ENCODE measurements at places on chromosomes 7 and 10.

- no peaks in the 10 kb centered on the region for H3K4me1 ChIP-seq
- no peak overlapping the region for H3K27ac ChIP-seq
- no peak for DNase-seq
- no peak overlapping the region for H3K4me3 ChIP-seq
- no peaks in the 10 kb centered on the region for H3K27me3 ChIP-seq
These were observed 34.2 kb upstream of the TCERG1L start for GRCh38 chr10:131345691-131346090.

- no peaks in the 10 kb centered on the region for H3K36me3 ChIP-seq
- H3K27me3 ChIP-seq = no peaks in the 10 kb centered on the region
- H3K4me1 ChIP-seq = peaks cover 38% of the 10 kb centered on the region
- DNase-seq = no peak
- H3K27ac ChIP-seq = no peak overlapping the region
These were observed 6.6 kb upstream of the REPIN1 start for GRCh38 chr7:150361807-150362621.

GRCh38 chr10:15521328-15521903 is 150.3 kb upstream of the FAM171A1 start:
- H3K4me3 ChIP-seq = no peak overlapping the region
- H3K36me3 ChIP-seq = no peaks in the 10 kb centered on the region
- DNase-seq = no peak
- H3K27me3 ChIP-seq = no peaks in the 10 kb centered on the region

DNA sequence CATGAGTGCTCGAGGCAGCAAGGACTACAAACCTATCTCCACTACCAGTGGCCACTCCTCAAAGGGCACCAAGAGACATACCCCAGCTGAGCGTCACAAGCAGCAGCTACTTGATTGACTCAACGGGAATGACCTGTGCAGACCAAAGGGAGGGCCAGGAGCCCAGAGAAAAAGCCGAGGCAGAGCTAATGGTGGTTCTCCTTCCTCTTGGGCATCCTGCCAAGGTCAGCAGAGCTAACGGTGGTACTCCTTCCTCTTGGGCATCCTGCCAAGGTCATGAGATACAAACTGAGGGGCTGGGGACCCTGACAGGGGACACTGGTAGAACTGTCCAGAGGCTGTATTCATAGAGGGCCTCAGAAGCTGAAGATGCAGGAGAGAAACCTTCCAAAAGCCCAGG is 60.4 kb downstream of the FAM53B start:
- no peak for DNase-seq
- H3K4me1 ChIP-seq = peaks cover 96% of the 10 kb centered on the region
- no peaks in the 10 kb centered on the region for H3K27me3 ChIP-seq
- H3K4me3 ChIP-seq = no peak overlapping the region
- no peaks in the 10 kb centered on the region for H3K36me3 ChIP-seq

DNA sequence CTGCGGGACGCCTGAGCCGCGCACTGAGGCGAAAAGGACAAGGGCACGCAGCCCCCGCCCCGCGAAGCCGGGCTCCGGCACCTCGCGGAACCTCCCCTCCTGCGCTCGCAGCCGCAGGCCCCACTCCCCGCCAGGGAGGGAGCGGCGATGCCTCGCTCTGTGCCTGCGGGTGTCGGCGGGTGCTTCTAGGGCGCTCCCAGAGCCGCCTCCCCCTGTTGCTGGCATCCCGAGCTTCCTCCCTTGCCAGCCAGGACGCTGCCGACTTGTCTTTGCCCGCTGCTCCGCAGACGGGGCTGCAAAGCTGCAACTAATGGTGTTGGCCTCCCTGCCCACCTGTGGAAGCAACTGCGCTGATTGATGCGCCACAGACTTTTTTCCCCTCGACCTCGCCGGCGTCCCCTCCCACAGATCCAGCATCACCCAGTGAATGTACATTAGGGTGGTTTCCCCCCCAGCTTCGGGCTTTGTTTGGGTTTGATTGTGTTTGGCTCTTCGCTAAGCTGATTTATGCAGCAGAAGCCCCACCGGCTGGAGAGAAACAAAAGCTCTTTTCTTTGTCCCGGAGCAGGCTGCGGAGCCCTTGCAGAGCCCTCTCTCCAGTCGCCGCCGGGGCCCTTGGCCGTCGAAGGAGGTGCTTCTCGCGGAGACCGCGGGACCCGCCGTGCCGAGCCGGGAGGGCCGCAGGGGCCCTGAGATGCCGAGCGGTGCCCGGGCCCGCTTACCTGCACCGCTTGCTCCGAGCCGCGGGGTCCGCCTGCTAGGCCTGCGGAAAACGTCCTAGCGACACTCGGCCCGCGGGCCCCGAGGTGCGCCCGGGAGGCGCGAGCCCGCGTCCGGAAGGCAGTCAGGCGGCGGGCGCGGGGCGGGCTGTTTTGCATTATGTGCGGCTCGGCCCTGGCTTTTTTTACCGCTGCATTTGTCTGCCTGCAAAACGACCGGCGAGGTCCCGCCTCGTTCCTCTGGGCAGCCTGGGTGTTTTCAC is 519 bp downstream of the ITGB8 start:
- H3K36me3 ChIP-seq = no peaks in the 10 kb centered on the region
- H3K27ac ChIP-seq = no peak overlapping the region
- H3K27me3 ChIP-seq = no peaks in the 10 kb centered on the region
- no peaks in the 10 kb centered on the region for H3K4me1 ChIP-seq
- H3K4me3 ChIP-seq = peak overlapping the region; percentile 8
- peak; percentile 11 for DNase-seq

DNA sequence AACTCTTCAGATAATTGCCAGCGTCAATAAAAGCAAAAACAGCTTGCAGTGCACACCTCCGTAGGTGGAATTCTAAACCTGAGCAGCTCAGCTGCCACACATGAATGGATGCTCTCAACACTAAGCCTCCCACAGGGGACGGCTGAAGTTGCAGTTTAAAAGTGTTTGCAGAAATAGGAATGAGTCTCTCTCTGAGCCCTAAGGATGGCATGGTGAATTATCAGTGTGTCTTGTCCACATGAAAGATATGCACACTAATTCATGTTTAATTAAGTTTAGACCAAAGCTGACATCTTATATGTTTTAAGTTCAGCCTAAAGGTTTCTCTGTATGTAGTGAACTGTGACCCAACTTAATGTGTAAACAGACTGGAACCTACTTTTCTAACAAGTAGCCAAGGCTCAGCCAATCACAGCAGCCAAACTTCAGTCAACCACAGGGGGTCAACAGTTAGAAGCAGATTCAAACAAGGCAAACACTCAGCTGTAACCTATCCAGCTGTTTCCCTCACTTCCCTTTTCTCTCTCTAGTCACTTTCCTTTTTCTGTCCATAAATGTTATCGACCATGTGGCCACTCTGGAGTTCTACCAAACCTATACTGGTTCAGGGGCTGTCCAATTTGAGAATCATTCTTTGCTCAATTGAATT is 38.1 kb downstream of the CTTNBP2 start:
- H3K4me3 ChIP-seq = no peak overlapping the region
- H3K36me3 ChIP-seq = no peaks in the 10 kb centered on the region
- DNase-seq = no peak
- H3K4me1 ChIP-seq = no peaks in the 10 kb centered on the region
- no peaks in the 10 kb centered on the region for H3K27me3 ChIP-seq

- no peaks in the 10 kb centered on the region for H3K27me3 ChIP-seq
- no peak overlapping the region for H3K27ac ChIP-seq
- no peaks in the 10 kb centered on the region for H3K36me3 ChIP-seq
- H3K4me1 ChIP-seq = no peaks in the 10 kb centered on the region
- no peak overlapping the region for H3K4me3 ChIP-seq
These were observed 43.5 kb downstream of the ZWINT start for GRCh38 chr10:56317603-56318002.

DNA sequence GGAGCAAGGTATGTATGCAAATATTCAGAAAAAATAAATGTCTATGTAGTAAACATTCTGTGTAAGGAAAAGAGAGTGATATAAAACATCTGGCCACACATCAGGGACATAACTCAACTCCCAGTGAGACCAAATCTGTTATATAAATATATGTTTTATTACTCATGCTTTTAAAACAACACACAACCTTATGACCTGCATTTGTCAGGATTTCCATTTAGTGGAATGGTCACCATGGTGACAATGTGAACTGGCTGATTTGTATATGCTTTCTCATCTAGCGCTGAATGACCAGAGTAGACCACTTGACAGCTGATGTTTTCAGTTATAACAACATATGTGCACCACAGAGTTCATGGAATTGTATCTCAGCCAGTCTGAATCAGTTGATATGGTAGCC is 551.7 kb downstream of the HTR7 start:
- no peak overlapping the region for H3K4me3 ChIP-seq
- no peak overlapping the region for H3K27ac ChIP-seq
- no peak for DNase-seq
- H3K4me1 ChIP-seq = no peaks in the 10 kb centered on the region

- H3K27ac ChIP-seq = no peak overlapping the region
- no peaks in the 10 kb centered on the region for H3K27me3 ChIP-seq
- no peaks in the 10 kb centered on the region for H3K4me1 ChIP-seq
- H3K36me3 ChIP-seq = no peaks in the 10 kb centered on the region
These were observed 10.2 kb downstream of the OGDHL start for GRCh38 chr10:49751636-49752510.

DNA sequence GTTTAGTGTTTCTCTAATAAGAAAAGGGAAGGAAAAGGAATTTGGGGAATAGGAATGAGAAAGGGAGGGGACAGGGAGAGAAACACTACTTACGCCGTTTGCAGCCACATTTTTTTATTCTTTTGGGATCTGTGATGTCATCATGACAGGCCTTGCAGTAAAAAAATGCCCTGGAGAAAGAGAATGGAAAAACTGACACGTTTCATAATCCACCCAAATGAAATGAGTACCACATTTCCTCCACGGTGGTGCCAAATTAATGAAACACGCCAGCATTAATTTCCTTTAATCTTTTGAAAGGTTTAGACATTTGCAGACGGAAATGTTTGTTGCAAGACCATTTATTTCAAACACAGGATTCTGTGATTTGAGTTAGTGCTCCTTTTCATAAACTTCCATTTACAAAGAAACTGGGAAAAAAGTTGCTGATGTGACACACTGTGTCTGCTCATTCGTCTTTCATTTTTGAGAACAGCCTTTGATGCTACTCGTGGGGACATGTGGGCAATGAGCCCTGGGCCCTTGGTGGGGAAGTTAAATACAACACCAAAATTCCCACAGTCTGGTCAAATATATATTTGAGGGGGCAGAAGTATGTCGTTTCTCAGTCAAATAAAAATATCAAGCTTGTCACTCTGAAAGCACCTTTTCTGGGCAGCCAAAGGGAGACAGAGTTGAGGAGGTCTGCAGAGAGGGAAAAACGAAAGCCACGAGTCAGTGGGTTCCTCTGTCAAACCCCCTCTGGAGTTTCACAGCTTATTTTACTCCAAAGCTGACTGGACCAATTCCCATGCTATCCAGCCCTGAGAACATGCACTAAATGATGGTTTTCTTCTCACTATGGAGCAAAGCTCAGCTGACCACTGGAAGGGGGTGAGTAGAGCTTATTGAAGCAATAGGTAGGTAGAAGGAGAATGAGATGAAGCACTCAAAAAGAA is 625.5 kb downstream of the KCNMA1 start:
- H3K27ac ChIP-seq = no peak overlapping the region
- H3K27me3 ChIP-seq = no peaks in the 10 kb centered on the region
- H3K4me1 ChIP-seq = no peaks in the 10 kb centered on the region
- DNase-seq = no peak

GRCh38 chr10:5361966-5362365 is 2.8 kb upstream of the UCN3 start:
- H3K4me3 ChIP-seq = no peak overlapping the region
- no peak overlapping the region for H3K27ac ChIP-seq
- no peak for DNase-seq
- H3K27me3 ChIP-seq = no peaks in the 10 kb centered on the region

GRCh38 chr7:30900053-30900452 is 11.6 kb upstream of the AQP1 start:
- H3K27ac ChIP-seq = no peak overlapping the region
- H3K27me3 ChIP-seq = no peaks in the 10 kb centered on the region
- no peak overlapping the region for H3K4me3 ChIP-seq
- no peak for DNase-seq

- H3K36me3 ChIP-seq = no peaks in the 10 kb centered on the region
- H3K4me1 ChIP-seq = no peaks in the 10 kb centered on the region
- H3K27me3 ChIP-seq = no peaks in the 10 kb centered on the region
- no peak for DNase-seq
- no peak overlapping the region for H3K4me3 ChIP-seq
- H3K27ac ChIP-seq = no peak overlapping the region
These were observed 194.7 kb downstream of the KCND2 start for GRCh38 chr7:120467676-120468075.

- no peak for DNase-seq
- no peaks in the 10 kb centered on the region for H3K4me1 ChIP-seq
- H3K36me3 ChIP-seq = no peaks in the 10 kb centered on the region
- no peaks in the 10 kb centered on the region for H3K27me3 ChIP-seq
- H3K4me3 ChIP-seq = no peak overlapping the region
- no peak overlapping the region for H3K27ac ChIP-seq
These were observed 94.2 kb upstream of the SLC25A13 start for GRCh38 chr7:96416116-96416515.

DNA sequence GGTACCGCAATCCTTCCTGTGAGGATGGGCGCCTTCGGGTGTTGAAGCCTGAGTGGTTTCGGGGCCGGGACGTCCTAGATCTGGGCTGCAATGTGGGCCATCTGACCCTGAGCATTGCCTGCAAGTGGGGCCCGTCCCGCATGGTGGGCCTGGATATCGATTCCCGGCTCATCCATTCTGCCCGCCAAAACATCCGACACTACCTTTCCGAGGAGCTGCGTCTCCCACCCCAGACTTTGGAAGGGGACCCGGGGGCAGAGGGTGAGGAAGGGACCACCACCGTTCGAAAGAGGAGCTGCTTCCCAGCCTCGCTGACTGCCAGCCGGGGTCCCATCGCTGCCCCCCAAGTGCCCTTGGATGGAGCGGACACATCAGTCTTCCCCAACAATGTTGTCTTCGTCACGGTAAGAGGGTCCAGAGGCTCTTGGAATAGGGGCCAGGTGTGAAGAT is 1.7 kb downstream of the MEPCE start:
- DNase-seq = no peak
- H3K27ac ChIP-seq = no peak overlapping the region
- H3K27me3 ChIP-seq = no peaks in the 10 kb centered on the region
- H3K4me3 ChIP-seq = no peak overlapping the region
- H3K36me3 ChIP-seq = peaks cover 15% of the 10 kb centered on the region

DNA sequence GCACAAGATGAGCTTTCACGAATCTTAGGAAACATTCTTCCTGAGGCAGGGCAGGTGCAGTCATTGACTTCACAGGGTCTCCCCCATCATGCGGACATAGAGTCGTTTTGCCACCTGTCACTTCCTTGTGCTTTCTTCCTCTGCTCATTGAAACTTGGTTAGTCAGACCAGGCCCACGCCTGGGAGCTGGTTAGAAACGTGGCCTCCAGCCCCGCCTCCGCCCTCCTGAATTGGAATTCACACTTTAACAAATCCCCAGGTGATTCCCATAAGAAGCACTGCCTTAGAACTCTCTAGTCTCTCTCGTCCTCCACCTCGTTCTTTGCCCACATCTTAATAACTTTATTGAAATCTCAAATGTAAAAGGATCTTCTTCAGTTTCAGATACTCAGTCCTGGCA is 265.5 kb upstream of the FZD8 start:
- H3K36me3 ChIP-seq = no peaks in the 10 kb centered on the region
- no peak overlapping the region for H3K4me3 ChIP-seq
- no peaks in the 10 kb centered on the region for H3K27me3 ChIP-seq

GRCh38 chr10:91460681-91461080 is 50.5 kb downstream of the HECTD2 start:
- no peaks in the 10 kb centered on the region for H3K4me1 ChIP-seq
- DNase-seq = no peak
- H3K27ac ChIP-seq = no peak overlapping the region
